ENCODE measurements at places on chromosomes 6 and 20.

DNA sequence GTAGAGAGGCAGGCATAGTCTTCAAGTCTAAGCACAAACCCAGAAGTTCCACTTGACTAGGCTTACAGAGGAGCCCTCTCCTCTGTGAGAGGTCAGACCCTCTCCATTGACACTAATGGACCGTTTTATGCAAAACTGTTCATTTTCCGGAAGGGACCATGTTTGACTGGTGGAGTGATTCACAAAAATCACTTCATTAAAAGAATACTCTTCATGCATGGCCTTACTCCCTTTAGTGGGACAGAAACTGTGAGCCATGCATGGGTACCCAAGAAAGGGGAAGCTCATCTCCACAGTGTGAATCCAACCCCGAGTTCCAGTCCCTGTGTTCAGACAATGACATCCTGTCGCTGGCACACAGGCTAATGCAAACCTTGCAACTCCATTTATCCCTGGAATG, 63.2 kb downstream of the OLIG3 start:
- no peak for DNase-seq

GRCh38 chr6:28370440-28370839, 20.7 kb downstream of the ZKSCAN3 start:
- DNase-seq: no peak

DNA sequence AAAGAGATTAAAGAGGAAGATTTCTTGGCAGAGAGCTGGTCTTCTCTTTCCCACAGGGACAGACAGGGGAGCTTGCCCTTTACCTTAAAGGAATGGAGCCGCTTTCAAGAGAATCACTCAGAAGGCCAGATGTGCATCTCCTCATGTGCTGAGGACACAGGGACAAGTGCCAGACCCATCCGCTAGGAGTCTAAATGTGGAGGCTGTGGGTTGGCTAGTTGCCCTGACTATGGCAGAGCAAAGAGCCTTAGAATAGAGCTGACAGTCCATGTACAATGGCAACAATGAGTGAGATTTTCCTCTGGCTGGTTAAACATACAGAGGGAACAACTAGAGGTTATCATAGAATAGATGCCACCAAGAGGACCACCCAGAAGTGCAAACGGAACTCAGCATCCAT, 7.3 kb upstream of the DOK5 start:
- no peak for DNase-seq

DNA sequence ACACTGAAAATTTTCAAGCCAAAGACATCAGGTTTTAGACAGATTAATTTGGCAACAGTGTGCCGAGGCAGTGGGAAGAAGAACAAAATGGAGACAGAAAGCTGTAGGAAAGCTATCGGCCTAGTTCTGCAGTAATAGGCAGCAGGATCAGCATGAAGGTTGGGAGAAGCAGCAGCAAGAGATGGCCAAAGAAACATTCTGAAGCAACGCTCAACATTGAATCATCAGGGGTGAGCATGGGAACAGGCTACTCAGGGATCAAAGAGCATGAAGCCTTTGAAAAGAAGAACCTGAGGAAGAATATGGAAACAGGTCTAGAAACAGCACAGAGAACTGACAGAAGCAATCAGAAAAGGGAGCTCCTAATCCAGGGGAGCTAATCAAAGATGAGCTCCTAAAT, 7.1 kb upstream of the DST start:
- DNase-seq: no peak

DNA sequence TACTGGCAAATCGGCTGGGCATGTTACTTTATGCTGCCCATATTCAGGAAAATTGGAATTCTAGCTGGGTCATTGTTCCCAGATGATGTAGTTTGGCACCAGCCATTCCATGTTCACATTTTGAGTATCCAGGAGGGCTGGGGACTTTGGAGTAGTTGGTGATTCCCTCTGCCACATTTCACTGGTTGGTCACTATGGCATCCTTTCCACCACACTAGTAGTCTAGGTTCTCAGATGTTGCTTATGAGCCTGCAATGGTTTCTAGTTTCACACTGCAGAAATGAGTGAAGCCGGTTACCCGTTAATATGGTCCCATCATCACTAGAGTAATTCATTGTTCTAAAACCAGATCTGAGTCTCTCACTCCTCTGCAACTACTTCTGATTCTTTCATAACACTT, 4.6 kb downstream of the PTPN1 start:
- DNase-seq: no peak

- DNase-seq: no peak
Measured at GRCh38 chr20:61983965-61984364, 81.7 kb downstream of the TAF4 start.

- no peak for DNase-seq
Measured at GRCh38 chr20:57407541-57407956, 16.4 kb downstream of the RBM38 start.

DNA sequence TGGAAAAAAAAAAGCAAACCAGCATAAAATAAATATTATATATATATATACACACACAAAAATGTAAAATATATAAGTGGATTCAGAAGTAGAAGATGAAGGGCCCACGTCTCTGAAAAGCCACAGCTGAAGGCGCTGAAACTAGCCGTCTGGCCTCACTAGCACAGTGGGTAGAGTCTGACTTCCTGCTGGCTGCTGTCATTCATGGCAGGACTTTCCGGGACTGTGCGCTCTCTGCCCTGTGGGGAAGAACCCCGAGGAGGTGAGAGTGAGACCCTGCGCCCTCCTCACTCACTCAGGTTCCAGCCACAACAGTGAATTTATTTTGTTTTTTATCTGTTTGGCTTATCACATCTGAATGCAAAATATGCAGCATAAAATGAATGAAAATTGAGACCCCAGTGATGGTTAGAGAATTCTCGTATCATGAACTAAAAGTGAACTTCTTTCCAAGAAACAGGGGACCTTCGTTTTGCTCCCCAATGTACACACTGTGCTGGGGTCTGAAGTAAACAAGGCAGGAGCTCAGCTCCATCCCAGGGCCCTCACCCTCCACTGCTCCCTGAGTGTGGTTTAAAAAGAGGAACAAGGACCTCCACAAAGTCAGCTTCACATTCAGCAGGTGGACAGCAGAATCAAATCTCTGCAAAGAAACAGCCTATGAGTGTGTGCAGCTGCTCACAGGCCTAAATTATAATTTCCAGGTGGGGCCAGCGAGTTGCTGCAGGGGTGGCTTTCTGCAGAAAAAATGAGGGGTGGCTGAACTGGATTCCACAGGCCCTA, 1.3 kb upstream of the RAMACL start:
- DNase-seq: no peak

- DNase-seq: no peak
Measured at GRCh38 chr6:163717106-163717764, 302.7 kb downstream of the QKI start.

- peak; percentile 62 for DNase-seq
Measured at GRCh38 chr6:7561153-7561964, 19.9 kb downstream of the DSP start.

GRCh38 chr6:51814418-51814817, 273.0 kb downstream of the PKHD1 start:
- peak; percentile 77 for DNase-seq

- DNase-seq: no peak
Measured at GRCh38 chr6:15849395-15849794, 186.6 kb upstream of the DTNBP1 start.

DNA sequence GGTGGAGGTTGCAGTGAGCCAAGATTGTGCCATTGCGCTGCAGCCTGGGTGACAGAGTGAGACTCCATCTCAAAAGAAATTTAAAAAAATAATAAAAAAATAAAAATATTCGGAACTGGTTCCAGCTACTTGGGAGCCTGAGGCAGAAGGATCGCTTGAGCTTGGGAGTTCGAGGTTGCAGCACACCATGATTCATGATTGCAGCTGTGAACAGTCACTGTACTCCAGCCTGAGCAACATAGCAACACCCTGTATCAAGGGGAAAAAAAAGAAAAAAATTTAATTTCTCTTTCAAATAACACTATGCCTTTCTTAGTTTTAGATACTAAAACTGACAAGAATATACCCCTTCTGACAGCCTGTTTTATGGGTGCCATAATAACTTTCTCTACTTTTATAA, 10.5 kb downstream of the KDM1B start:
- no peak for DNase-seq

GRCh38 chr20:45067087-45067486, 33.8 kb downstream of the KCNS1 start:
- DNase-seq: no peak

DNA sequence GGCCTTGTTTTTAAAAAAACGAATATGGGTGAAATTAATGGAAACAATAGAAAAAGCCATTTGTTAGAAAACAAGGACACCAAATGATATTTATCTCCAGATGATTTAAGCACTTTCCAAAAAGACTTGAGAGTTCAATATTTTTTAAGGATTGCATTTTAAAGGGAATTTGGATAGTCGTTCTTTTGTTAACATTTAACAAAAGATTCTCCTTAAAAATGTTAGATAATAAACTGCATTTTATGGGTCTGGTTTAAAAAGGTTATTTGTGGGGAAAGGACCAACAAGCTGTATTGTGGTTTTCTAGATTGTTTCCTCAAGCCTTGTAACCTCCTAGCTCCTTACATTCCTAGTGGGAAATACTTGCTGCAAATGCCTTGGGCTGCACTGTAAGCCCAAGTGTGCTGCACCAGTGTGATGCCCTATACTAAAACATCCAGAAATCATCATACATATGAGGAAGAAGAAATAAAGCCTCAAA, 1.5 kb upstream of the PHIP start:
- no peak for DNase-seq

- no peak for DNase-seq
Measured at GRCh38 chr20:38354227-38354626, 7.9 kb downstream of the LBP start.

GRCh38 chr6:140845701-140846100, 1287.0 kb upstream of the GJE1 start:
- DNase-seq: no peak

DNA sequence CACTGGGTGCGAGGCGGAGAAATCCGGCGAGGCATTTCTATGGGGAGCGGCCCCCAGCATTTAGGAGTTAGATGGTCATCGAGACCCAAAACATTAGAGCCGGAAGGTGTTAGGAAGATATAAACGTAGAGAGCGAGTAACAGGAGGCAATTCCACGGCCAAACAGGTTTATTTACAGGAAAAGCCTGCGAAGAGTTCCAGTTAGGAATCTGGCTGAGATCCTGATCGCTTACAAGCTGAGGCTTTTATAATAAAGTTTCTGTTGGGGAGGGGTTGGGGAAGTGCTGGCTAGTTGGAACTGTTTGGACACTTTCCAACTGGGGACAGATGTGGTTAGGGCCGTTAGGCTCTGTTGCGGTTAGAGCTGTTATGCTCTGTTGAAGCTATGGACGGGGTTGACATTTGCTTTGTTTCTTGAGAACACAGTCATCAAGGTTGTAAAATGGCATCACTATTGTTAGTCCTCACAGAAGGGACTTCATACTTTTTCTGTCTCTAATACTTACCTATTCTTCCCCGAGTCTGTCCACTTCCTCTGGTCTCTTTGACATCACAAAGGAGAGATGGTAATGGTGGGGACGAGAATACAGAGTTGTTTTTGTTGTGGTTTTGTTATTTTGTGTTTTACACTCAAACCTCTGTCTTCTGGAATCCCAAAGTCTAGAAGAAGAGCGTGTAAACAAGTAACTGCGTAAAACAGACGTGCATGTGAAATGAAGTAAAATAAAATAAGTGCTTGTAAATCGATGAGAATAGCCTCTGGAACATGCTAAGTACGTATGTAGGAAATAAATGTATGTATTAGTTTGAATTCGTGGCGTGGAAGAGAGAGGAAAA, 554 bp upstream of the ZSCAN31 start:
- DNase-seq: no peak

DNA sequence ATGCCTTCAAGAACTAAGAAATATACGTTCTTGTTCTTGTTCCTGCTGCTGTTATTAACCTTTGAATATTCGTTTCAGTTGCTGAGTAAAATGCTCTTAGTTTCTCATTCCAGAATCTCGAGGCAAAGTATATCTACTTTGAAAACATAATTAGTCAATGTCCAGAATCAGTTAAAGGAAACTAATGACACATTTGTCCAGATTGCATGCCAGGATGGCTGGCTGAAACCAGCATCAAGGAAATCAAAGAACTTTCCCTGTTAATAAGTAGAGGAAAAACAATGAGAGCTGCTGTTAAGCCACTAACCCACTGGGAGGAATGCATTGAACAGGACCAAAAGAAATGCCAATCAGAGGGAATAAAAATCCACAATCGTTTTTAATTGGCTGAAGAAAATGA, 196.9 kb downstream of the ALDH8A1 start:
- DNase-seq: no peak

- no peak for DNase-seq
Measured at GRCh38 chr6:126199466-126199865, 140.4 kb upstream of the CENPW start.

- no peak for DNase-seq
Measured at GRCh38 chr20:6057139-6057538, 3.3 kb upstream of the LRRN4 start.

DNA sequence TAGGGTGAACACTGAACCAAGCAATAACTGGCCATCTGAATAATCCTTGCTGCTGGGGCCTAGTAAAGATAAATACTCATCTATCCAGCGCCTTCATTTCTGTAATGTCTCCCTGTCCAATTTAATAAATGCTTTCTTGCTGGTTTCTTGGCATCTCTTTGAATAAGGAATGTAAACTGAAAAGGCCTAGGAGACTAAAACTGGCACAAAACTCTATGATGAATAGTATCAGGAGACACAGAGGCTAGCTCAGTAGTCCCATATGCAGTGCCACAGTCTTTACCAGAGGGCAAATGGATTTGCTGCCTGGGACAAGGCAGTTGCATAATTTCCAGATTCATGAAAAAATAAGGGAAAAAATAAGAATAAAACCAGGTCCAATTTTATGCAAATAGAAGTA, 324.4 kb downstream of the CENPW start:
- DNase-seq: no peak

DNA sequence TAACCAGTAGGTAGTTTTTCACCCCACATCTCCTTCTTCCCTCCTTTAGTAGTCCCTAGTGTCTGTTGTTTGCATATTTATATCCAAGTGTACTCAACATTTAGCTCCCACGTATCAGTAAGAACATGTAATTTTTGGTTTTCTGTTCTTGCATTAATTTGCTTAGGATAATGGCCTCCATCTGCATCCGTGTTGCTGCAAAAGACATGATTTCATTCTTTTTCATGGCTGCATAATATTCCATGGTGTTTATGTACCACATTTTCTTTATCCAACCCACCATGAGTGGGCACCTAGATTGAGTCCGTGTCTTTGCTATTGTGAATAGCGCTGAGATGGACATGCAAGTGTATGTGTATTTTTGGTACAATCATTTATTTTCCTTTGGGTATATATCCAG, 306.8 kb downstream of the NKAIN2 start:
- no peak for DNase-seq

DNA sequence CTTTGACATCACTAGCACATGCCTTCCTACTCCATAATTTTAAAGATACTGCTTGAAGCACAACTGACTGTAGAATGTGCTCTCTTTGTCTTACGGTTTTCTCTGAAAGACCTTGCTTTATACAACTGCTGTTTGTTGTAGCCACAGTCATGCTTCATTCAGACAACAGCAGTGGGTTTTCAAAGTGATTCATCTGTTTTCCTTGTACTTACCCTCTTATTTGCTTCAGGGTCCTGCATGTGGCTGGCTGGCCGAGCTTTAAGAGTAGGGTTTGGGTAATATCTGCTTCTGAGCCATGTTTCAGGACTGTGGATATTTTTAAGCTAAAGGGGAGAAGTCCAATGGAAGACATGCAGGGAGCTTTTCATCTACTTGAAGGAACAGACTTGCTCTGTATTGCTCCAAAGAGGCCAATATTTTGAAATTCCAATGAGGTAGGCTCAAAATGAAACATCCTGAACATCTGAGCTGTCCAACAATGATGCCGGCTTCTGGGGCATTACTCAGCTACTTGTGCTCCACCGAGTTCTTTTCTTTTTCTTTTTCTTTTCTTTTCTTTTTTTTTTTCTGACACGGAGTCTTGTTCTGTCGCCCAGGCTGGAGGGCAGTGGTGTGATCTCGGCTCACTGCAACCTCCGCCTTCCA, 160.2 kb upstream of the SGK1 start:
- DNase-seq: no peak
